ENCODE measurements at places on chromosomes 16 and 17. TPM values are rescaled to one million over a fixed set of nuclear protein-coding genes. Genes with fewer than 3 reads are reported as not detected.

The CD300E gene
- 0.52 TPM for total RNA-seq

The TMIGD1 gene
- total RNA-seq: not detected

The NTN1 gene
- 163 TPM for total RNA-seq

The PRR15L gene
- 6.5 TPM for total RNA-seq

The SPHK1 gene
- 6.4 TPM for total RNA-seq

The CCL11 gene
- 1.6 TPM for total RNA-seq

The CCL13 gene
- total RNA-seq: 0.90 TPM

The ABCC11 gene
- total RNA-seq: not detected

The TM4SF5 gene
- total RNA-seq: not detected

DNA sequence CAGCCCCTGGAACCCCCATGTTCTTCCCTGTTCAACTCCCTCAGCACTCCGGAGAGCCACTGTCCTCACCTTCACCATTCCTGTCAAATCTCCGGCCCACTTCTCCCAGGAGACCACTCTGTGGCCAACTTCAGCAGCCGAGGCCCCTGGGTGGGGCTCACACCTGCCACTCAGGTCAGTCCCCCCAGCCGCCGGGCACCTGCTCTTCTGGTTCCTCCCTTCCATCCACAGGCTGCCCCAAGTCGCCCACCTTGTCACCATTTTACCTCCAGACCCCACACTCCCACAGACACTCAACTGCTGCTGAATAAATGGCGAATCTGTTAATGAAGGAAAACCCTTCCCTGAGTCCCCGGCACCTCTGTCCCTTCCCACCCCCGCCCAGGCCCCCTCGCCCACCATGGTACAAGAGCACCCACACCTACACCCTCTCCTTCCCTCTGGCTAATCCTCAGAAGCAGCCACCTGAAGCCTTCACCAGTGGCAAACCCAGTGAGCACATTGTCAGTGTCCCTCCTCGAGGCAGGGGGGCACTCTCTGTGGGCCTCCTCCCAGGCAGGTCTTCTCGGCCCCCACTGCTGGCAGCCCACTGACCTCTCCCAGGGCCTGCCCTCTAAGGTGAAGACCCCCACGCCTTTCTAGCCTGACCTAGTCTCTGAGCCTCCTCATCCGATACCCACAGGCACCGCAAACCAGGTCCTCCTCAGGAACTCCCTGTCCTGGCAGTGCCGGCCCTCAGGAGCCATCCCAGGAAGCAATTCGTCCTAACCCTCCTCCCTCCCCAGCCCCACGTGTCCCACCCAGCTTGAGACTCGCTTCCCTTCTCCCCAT is 8.2 kb downstream of the CANT1 start:
- DNase-seq: no peak

DNA sequence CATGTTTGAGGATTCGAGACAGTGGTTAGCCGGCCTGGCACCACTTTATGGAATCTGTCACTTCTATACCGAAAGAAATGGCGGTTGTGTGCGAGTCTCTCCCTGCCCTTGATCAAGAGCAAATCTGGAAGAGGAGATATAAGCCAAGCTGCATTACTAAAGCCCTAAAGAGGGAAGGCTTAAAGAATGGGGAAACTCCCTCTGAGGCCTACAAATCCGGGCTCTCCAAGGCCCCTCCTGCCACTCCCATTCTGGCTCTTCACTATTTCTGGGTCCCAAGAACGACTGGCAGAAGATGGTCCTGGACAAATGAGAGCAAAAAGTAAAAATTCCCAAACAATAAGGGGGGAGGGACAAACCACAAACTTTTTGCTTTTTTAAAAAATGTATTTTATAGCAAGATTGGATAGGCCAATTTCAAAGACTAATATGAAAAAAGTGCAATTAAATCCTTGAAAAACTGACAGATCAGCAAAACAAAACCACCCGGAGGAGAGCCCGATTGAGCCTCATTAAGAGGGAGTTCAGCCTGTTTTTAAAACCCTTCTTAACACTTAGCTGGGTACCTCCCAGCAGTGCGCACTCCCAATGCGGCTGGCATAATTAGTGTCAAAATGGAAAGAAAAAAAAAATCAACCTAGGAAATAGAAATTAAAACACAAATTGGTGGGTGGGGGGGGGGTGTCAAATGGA is 193.5 kb downstream of the ZFHX3 start:
- no peak for DNase-seq

DNA sequence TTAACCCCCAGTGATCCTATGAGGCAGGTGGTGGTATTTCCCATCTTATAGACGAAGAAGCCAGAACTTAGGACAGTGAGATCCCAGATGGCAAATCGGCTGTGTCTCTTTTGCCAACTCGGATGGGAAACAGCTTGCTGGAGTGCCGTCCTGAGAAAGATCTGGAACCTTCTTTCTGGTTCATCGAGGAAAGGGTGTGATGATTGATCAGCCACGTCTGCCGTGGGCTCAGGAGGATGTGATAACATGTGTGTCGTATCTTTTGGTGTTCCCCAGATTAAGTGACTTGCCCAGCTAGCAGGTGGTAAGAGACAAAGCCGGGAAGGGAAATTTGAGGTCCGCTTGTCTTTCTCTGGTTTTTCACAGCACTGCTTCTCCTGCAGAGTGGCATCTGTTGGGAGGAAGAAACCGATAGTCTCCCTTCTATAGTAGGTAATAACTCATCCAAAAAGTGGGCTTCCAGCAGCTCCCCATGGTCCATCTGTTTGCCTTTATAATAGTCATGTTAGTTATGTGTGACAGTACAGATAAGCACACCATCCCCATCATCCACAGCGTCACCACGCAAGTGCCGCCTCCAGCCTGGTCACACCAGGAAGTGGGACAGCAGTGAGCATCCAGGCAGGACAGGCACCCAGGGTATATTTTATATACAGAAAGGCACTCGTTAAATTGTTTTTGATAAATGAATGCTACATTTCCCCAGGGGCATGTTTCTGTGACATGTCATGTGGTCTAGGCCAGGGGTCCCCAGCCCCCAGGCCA is 175.5 kb downstream of the KATNIP start:
- DNase-seq: no peak

- DNase-seq: no peak
These were observed 18.0 kb upstream of the ZNF629 start for GRCh38 chr16:30805056-30805369.

DNA sequence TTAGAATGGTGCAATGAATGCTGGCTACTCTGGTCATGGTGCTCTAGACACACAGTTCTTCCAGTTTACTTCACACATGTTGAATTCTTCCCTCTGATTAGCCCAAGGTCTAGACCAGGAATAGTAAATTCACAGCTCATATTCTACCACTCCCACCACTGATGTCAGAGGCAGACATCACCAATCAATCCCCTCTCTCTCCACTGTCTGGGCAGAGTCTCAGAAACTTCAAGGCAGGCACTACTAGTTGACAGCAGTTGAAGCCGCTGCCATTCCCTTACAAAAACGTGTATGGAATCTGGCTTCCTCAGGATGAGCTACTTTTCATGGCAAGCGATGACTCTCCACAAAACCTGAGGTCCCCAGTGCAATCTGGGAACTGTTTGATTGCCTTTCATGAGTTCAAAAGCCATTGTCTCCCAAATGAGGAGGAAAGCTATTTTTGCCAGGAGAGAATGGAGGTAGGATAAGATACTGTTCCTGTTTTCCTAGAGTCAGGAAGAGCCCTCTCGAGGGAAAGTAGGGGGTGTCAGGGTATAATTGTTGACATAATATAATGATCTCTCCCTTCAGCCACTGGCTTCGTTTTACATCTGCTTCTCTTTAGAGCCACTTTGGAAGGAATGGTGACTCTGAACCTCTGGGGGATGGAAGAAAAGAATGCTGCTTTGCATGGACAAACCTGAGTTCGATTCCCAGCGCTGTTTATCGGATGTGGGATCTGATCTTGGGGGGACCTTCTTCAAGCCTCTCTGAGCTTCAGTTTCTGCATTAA is 90.0 kb downstream of the FOXL1 start:
- DNase-seq: no peak

GRCh38 chr17:72432881-72433280 is 312.1 kb downstream of the SOX9 start:
- DNase-seq: no peak

- DNase-seq: no peak
These were observed 76.1 kb upstream of the CDH5 start for GRCh38 chr16:66290431-66290830.

DNA sequence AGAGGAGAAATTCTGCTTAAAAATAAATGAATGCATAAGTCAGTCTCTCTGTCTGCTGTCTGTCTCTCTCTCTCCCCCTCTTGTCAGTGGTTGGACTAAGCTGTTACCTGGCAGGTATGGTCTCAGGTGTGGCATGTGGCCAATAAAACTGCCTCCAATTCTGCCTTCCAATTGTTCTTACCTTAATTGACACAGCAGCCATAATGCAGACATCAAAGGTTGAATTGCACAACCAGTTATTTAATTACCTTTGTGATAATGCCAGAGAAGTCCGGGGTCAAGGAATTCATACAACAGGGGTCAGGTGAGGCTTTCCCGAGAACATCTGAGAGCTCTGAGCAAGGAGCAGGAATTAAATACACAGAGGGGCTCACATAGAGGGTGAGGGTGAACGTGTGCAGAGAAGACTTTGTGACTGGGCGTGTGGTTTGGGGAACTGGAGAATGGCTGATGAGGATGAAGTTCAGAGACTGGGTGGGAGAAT is 78.8 kb upstream of the CDYL2 start:
- DNase-seq: no peak

DNA sequence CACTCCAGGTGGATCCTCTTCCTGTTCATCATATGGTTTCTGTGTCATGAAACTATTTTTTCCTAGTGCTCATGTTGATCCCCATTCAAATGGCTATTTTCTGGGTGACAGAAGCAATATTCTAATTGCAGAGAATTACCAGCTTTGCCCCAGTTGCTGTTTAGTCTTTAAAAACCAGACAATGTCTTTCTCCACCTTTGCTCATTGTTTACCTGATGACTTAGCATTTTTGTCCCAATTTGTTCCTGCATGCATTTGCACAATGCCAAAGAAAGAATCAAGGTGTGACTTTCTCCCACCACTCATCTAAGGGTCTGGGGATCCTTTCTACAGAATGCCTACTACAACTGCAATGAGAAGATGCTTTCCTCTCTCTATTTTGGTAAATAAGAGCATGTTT is 439.9 kb upstream of the MAF start:
- no peak for DNase-seq

DNA sequence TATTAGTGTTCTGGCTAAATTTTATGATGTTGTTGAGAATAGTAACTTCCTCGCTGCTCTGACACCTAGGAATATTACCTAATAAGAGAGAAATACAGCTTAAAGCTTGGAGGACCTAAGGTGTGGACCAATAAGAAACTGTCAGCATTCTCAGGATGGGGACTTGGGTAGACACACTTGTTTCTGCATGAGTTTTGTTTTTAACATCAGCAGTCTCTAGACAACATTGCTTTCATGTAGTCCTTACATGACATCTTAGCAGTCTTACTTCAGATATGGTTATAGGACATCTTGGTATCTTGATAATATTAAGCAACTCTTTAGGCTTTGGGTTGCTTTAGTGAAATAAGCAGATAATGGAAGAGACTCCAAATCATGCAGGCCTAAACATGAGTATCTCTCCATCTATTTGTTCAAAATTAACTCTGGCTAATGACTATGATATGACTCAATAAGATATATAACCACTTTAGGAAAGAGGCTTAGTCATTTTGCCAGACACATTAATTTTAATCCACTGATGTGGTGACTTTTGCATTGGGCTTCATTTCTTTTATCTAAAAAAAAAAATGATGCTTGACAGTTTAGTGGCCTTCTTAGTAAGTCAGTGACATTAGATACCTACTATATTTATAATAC is 84.5 kb downstream of the WNT3 start:
- no peak for DNase-seq

DNA sequence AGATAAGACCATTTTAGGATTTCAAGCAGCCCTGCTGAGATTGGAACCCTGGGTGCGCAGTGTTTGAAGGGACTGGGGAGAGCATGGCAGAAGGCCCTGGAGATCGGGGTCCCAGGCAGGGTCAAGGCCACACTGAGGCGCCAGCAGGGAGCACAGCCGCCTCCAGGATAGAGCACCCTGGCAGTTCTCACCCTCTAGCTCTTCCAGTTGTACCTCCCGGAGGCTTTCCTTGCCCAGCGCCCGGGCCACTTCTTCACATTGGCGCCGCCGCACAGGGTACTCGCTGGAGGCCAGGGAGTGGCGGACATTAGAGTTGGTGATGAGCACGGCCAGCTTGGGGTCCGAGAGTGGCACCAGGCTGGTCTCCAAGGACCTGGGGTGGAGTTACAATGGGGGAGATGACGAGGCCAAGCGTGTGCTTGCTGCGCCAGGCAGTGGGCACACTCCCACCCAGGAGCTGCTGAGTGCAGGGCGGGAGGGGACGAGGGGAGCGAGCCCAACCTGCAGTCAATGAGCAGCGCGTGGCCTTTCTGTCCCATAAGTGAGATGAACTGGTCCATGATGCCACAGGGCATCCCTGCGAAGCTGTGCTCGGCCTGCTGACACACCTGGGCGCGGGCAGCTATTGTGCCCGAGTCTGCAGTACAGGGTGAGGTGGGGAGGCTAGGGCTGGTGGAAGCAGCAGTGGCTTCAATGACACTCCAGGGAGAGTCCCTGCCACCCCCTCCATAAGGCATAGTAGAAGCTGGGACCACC is 2.3 kb downstream of the GALK1 start:
- no peak for DNase-seq

- DNase-seq: no peak
These were observed 153.4 kb upstream of the SDK2 start for GRCh38 chr17:73797594-73798110.

DNA sequence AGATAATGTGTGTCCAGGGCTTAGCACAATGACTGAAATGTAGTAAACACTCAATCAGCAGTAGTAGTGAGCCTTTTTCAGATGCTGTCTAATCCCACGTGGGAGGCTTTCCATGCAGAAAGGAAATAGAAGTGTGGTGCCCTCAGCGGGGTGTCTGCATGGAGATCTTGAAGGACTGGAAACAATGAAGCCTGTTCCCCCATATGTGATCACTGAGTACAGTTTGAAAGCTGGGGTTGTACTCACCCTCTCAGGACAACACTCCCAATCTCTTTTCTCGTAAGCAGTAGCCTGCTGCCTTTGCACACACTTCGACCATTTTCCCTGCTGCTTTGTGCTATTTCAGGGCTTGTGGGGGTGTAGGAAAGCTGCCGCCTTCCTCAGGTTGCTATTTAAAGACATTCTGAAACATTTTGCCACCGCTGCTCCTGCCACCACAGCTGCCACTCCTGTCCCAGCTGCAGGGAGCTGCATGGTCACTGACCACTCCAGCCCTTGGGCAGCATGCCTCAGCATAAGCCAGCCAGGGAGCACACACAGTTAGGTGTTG is 40.6 kb upstream of the HAS3 start:
- no peak for DNase-seq

- no peak for DNase-seq
These were observed 15.4 kb upstream of the TMEM92 start for GRCh38 chr17:50258647-50259476.

DNA sequence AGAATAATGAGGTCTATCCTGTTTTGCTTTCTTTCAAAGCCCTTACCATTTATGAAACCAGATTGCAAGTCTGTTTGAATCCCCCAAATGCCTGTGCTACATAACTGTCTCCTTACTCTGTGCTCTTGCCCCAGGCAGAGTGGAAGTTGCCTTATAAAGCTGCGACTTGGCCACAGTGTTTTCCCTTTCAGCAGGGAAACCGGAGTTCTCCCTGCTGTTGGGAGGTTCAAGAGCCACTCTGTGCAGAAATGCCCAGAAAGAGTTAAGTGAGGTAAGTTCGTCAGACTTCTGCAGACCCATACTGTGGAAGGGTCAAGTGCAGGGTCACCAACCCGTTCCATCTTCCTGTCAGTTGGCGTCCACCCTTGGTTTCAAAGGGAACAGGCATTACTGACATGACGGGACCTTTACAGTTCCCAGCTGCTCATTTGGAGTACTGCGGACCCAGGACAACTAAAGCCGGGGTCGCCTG is 508.9 kb downstream of the WWOX start:
- no peak for DNase-seq

- peak; percentile 32 for DNase-seq
These were observed 40.0 kb upstream of the RBFOX3 start for GRCh38 chr17:79650861-79651260.
